Kidney glomerular epithelial cell (primary cell): ENCODE measurements at places on chromosomes 4 and X.
A peak's percentile ranks its signal among the peaks of the same experiment; 100 is the strongest.

GRCh38 chrX:53087388-53087831 is 5.2 kb downstream of the TSPYL2 start:
- no peak for DNase-seq

GRCh38 chr4:180808862-180809261 is 1434.3 kb upstream of the TENM3 start:
- DNase-seq = no peak

DNA sequence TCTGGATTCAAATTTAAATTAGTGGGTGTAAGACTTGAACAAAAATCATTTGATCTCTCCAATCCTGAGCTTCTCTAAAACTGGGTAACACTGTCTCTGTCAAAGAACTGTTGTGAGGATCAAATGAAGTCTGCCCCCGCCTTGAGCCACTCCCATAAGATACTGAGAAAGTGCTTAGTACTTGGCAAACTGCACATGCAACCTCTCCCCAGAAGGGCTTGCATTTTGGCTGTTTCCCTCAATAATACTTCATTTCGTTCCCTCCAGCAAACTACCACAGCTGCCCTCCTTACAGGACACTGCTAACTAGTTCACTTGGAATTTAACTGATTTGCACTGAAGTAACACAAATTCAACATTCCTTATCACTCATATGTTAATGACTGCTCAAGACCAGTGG is 79.8 kb downstream of the APBB2 start:
- DNase-seq = no peak

- DNase-seq = no peak
These were observed 90.7 kb upstream of the DCLK2 start for GRCh38 chr4:149987330-149988086.

DNA sequence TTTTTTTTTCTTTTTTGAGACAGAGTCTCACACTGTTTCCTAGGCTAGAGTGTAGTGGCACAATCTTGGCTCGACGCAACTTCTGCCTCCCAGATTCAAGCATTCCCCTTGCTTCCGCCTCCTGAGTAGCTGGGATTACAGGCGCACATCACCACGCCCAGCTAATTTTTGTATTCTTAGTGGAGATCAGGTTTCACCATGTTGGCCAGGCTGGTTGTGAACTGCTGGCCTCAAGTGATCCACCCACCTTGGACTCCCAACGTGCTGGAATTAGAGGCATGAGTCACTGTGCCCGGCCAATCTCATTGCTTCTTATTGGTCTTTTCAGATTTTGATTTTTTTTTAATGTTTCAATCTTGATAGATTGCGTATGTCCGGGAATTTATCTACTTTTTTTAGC is 124.4 kb downstream of the NBDY start:
- no peak for DNase-seq

DNA sequence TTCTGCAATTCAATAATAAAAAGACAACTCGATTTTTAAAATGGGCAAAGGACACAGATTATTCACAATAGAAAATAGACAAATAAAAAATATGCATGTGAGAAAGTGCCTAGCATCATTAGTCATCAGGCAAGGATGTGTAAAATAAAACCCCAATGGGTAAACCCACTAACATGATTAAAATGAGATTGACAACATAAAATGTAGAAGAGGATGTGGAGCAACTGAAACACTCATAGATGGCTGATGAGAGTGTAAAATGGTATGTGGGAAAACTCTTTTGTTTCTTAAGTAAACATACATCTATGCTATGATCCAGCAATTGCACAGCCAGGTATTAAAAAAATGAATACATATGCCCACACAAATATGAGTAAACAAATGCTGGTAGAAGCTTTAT is 177.6 kb downstream of the IQCM start:
- DNase-seq = no peak

DNA sequence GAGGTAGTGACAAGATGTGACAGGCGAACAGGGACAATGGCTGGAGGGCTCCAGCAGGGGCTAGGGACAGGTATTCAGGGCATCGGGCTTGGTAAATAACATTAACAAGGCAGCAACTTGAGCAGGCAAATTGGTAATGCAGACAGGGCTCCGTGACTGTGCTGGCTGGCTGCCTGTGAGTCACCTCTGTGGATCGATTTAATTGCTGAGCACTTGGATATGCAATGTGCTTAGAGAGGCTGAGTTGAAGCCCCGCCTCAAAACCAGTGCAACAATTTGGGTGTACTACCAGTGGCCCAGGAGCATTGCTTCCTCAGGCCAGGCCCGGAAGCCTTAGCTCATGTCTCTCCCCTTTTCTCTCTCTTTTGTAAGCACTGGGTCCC is 19.5 kb downstream of the CNGA2 start:
- no peak for DNase-seq

- DNase-seq = no peak
These were observed 1514.8 kb downstream of the RPA4 start for GRCh38 chrX:98398542-98398941.

- DNase-seq = no peak
These were observed 179.1 kb downstream of the CBR4 start for GRCh38 chr4:168830777-168831512.

DNA sequence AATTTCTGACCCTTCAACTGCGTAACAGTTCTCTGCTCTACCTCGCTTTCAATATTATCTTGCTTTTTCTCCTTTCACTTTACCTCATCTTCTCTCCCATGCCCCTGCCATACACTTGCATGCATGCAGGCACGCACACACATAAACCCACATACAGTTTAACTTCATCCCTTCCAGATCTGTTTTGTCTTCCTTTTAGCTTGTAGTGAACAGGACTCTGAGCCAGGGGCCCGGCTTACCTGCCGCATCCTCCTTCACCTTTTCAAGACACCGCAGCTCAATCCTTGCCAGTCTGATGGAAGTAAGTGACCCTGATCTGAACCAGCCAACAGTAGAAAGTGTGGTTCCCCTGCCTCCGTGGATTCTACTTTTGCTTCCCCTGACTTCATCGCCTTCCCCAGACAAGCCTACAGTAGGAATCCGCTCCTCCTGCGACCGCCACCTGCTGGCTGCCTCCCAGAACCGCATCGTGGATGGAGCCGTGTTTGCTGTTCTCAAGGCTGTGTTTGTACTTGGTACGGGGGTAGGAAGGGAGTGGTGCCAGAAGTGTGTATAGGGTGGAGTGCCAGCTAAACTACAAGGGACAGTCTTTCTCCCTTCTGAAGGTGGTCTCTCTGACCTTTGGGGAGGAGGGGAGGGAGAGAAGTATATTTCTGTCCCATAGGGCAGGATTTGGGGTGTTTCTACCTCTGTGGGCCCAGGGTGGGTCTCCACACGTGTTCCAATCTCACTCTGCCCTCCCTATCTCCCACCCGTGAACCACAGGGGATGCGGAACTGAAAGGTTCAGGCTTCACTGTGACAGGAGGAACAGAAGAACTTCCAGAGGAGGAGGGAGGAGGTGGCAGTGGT is 10.7 kb downstream of the MED12 start:
- DNase-seq = no peak

DNA sequence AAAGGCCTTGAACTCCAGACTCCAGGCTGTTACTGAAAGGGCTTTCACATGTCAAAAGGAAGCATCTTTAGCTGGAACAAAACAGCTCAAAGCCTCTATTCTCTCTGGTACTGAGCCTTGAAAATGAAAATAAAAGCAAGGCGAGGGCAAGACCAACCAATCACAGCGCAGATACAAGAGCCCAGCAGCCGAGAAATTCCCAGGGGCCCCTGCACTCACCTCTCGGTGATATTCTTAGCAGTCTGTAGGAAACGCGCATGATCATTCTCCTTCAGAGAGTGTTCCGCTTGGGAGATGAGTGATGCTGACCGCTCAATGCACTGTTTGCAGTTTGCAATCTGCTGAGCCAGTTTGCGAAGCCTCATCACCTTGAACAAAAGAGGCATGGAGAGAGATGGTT is 138.1 kb downstream of the MID1 start:
- DNase-seq = no peak

DNA sequence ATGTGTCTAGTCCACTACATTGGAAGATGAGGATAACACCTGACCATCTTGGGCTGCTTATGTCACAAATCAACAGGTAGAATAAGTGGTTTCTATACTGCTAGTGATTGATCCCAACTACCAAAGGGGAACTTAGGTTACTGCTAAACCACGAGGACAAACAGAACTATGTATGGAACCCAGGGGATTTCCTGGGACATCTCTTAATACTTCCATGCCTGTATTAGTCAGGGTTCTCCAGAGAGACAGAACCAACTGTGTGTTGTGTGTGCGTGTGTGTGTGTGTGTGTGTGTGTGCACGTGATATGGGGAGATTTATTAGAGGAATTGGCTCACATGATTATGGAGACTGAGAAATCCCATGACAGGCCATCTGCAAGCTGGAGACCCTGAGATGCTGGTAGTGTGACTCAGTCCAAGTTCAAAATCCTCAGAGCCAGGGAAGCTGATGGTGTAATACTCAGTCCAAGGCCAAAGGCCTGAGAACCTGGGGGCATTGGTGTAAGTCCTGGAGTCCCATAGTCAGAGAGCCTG is 16.2 kb upstream of the AFF1 start:
- no peak for DNase-seq

DNA sequence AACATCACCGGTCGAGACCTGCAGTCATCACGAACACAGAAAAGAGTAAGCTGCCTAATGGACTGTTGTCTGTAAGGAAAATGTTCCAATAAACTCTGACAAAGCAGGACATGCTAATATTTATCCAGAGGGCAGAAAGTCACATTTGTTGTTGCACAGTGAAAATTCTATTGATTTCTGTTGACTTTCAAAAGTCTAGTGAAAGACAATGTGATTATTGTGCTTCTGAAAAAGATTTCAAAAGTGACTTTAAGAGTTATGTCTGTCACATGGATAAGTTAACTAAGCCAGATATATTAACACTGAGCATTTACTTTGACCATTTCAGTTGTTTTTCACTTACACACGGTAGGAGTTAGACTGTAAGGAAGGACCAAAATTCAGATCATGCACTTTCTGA is 9.3 kb upstream of the RFC1 start:
- DNase-seq = no peak

DNA sequence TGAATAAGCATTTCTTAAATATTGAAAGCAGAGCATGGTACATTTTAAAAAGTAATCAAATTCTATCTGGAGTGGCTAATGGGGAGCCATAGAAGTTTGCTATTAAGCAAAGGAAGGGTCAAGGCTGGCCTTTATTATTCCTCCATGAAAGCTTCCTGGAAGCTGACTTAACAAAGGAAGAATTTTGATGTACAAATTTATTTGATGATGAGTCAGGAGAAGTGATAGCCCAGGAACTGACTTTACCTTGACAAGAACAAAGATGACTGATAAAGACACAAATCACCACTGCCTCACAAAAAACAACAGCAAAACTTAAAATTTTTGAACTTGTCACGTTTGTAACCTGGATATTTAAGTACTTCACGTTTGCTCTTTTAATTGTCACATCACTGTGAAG is 872.1 kb downstream of the PCDH7 start:
- no peak for DNase-seq

DNA sequence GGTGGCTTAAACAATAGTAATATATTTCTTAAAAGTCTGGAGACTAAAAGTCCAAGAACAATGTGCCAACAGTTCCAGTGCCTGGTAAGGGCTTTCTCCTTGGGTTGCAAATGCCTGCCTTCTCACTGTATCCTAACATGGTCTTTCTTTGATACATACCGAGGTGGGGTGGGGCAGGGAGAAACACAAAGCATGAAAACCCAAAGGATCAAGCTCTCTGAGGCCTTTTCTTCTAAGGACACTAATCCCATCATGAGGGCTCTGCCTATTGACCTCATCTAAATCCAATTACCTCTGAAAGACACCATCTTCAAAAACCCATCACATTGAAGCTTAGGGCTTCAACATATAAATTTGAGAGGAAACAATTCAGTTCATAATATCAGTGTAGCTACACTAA is 311.3 kb downstream of the GRID2 start:
- DNase-seq = no peak

- DNase-seq = no peak
These were observed 39.4 kb upstream of the RHOH start for GRCh38 chr4:40157436-40157835.

DNA sequence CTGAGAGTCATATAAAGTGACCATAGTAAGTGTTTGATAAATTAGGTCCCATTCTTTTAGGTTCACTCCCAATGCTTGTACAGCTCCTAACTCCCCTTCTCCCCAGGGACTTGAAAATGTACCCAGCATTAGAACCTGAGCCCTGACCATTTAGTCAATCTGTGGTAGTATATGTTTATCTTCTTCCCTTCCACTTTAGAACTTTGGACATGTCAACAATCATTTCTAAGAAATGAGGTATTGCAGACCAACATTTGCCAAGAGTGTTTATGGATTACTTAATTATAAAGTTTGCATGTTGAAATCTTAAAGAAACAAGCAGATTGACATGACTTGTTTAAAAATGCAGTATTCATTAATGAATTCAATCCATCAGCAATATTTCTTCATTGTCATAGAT is 26.0 kb downstream of the AFM start:
- no peak for DNase-seq

DNA sequence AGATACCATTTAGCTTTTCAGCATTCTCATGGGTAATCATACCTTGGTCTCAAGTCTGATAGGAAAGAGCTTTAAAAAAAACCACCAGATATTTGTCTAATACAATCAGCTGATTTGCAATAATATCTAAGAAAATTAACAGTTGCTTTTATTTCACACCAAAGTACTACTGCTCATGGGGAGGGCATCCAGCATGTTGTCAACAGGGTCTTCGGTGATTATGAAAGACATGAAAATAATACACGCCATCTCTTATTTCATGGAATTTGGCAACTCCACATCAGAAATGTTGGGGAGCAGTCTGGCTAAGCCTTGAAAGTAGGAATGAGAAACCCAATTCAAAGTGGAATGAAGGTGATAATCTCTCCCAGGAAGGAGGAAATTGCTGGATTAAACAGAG is 3.0 kb downstream of the ASB5 start:
- no peak for DNase-seq

GRCh38 chr4:17781300-17782287 is at the start of gene FAM184B:
FAM184B (minus strand) TSS chr4:17781621; CDS start chr4:17781299, 322 bp downstream.
- no peak for DNase-seq

GRCh38 chr4:151715881-151716280 is 44.9 kb downstream of the GATB start:
- no peak for DNase-seq

GRCh38 chr4:12439633-12440305 is 1011.1 kb upstream of the HS3ST1 start:
- no peak for DNase-seq

GRCh38 chr4:82905205-82905604 is 4.7 kb downstream of the THAP9 start:
- peak; percentile 59 for DNase-seq
